Heart right ventricle (tissue), 16 donors: ENCODE measurements at places on chromosomes 16 and 17. TPM values are rescaled to one million over a fixed set of nuclear protein-coding genes. Genes with fewer than 3 reads are reported as not detected.

- DNase-seq, result no peak
These were observed 4.4 kb downstream of the KIF19 start for GRCh38 chr17:74330446-74330845.

CES3 gene
- 0.53 TPM for total RNA-seq

DNA sequence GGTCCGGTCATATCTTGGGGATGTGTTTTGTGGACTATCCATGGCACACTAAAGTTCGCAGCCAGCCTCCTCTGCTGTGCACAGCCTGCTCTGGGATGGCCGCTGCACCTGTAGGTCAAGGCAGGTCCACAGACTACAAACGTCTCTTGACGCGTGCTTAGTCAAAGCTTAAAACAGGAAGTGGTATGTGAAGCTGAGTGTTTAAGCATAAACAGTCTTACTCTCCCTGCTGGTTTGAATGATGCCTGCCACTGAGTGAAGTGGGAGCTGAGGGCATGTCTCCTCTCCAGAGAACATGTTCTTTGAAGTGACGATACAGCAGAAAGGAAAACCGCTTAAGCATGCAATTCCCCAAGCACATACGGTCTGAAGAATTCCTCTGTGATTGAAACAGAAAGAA, 365.6 kb downstream of the SLC39A11 start:
- no peak for DNase-seq

GRCh38 chr17:4543557-4544026, 11.6 kb downstream of the MYBBP1A start:
- DNase-seq, result no peak

TP53TG3C gene
- not detected for total RNA-seq

DNA sequence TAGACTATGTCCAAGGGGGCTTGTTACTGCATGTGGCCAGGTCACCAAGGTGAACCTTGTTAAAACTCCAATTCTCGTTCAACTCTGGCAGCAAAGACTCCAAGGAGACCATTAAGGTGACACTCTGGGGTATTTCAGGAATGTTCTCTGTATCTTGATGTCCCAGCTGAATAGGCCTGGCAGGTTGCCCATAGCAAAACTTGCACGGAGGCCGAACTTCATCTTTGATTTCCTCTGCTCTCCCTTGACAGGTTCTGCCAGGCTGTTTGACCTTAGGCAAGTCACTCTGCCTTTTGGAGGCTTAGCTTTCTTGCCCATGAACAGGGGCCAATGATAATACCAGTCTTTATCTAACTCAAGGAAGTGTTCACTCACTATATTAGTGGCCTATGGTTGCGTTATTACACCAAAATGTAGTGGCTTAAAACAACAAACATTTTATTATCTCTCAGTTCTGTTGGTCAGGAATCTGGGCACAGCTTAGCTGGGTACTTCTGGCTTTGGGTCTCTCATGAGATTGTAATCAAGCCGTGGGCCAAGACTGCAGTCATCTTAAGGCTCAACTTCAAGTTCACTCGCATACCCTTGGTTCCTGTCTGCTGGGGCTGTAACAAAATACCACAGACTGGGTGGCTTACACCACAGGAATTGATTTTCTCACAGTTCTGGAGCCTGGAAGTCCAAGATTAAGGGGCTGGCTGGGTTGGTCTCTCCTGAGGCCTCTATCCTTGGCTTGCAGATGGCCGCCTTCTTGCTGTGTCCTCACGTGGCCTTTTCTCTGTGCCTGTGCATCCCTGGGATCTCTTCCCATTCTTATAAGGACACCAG, 168.5 kb downstream of the UTP18 start:
- DNase-seq, result no peak

DNA sequence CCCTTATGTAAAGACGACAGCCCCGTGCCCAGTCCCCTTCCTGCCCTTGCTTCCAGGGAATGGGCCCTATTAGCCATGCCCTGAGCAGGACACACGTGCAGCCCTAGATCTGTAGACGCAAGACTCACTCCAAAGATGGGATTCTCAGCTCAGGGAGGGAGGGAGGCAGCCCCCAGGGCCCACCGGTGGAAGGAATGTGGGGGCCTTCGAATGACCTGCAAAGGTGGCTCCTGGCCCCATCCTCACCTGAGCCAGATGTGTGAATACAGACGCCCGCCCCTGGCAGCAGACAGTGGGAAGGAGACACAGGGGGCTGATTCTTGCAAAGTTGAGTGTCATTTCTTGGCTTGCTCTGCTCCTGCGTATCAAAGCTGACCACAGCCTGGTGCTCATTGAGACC, 47.8 kb downstream of the LITAF start:
- no peak for DNase-seq

DNA sequence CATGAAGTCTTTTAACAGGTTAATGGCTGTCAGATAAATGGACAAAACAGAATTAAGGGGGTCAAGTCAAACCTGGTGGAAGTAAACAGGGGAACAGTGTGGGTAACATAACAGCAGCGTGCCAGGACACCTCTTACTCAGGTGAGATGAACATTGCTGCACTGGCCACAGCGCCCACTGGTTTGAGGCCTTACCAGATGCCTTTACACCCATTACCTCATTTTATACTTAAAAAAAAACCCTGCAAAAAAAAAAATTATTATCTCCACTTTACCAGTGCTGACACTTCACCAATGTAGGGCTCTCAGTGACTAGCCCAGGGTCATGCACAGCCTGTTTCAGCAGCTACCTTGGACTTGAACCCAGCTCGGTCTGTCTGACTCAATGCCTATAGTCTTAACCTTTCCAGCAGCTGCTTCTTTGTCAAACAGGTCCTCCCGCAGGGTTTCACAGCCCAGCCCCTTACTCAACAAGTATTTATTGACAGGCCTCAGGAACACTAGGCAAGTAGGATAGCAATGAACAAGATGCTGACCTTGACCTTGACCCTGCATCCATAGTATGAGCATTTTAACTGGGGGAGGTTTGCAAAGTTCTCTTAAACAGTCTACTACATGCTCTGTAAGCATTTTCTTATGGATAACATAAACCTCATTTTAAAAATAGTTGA, 30.2 kb downstream of the CMTM3 start:
- DNase-seq, result no peak

- DNase-seq, result peak; percentile 18
These were observed 1.2 kb downstream of the USP7 start for GRCh38 chr16:8962393-8963009.

TAT gene
- not detected for total RNA-seq

- DNase-seq, result no peak
These were observed 622 bp upstream of the CCL16 start for GRCh38 chr17:35981908-35982330.

DNA sequence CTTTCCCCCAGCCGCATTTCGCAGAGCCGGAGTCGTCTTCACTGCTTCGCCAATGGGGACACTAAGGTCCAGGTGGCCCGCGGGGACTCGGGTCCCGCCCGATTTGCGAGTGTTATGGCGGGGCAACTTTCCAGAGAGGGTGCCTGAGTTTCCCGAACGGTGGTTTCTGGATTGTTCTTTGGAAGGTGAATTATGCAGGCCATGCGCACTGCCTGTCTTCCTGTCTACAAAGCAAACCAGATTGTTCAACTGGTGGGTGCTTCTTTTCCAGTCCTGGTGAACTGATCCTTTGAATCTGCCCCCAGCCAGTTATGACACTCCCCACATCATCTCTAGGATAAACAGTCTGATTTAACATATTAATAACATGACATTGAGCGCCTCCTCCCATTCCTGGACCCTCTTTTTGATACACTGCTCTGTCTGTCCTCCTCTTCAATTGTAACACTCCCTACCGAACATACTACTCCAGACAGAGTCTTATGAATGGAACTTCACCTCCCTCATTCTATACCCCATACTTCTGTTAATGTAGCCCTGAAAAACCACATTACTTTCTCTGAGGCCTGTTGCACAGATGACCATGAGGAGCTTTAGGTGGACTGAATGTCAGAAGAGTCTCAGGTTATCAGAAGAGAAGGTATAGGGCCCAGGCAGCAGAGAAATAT, 159.0 kb downstream of the RAB11FIP4 start:
- no peak for DNase-seq

DNA sequence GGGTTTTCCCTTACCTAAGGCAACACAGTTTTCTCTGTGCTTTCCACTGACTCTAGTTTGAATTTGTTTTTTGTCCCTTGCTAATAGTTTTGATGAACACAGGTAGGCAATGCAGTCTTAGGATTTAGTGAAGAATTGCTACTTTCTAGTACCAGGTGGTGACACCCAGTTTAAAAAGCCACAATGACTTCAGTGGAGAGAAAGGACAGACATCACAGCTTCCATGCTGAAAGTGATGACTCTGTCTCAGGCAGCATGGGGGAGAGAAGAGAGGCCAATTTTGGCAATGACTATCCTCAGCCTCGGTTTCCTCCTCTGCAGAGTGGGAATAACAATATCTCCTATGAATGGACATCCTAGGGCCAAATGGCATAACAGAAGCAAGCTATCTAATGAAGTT, 118.8 kb downstream of the AXIN2 start:
- no peak for DNase-seq

DNA sequence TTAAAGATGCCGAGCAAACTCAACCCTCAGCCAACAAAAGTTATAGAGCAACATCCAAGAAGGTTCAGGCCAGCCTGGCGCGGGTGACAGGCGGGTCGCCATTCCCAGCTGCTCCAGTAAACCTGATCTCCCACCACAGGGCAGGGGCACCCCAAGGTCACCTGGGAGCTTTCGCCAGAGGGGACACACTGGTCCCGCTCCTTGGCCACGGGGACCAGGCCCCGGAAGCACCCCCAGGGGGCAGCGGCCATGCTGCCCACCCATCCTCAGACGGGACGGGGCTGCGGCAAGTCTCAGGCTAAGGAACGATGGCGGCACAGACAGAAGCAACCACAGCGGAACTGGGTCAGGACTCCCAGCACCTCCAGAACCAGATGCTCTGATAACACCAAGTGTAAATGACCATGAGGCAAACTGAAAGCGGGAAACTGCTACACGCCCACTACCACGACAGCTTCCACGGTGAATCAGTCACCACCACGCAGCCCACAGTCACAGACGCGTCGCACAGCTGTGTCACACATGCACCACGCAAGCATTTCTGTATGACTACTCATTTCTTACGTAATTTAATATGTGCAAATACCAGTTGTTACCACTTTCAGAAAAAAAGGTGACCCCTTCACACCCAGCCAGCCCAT, 14.1 kb upstream of the CCDC154 start:
- no peak for DNase-seq

GRCh38 chr17:5533486-5534315, 47.3 kb downstream of the MIS12 start:
- DNase-seq, result no peak

DRC7 gene
- total RNA-seq, result not detected

- peak; percentile 66 for DNase-seq
These were observed 11.1 kb downstream of the LDHD start for GRCh38 chr16:75105306-75106061.

TLCD1 gene
- 1.1 TPM for total RNA-seq

SLC35G6 gene
- total RNA-seq, result not detected

XAF1 gene
- 21.2 TPM for total RNA-seq

DNA sequence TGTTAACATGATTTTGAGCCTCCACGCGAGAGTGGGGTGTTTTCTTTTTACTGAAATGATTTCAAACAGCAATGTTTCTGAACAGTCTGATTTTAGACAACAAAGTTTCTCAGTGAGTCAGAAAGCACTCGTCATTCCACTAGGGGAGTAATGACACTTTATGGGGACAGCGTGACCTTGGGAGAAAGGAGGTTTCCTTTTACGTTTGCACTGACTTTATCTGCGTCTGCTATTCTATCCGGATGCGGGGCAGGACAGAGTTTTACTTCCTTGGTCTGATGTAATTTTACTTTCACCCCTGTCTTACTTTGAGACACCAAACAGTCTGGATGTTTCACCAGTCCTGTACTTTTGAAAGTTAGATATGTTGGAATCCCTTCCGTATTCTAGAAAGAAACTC, 20.7 kb downstream of the SLC47A1 start:
- DNase-seq, result no peak

DNA sequence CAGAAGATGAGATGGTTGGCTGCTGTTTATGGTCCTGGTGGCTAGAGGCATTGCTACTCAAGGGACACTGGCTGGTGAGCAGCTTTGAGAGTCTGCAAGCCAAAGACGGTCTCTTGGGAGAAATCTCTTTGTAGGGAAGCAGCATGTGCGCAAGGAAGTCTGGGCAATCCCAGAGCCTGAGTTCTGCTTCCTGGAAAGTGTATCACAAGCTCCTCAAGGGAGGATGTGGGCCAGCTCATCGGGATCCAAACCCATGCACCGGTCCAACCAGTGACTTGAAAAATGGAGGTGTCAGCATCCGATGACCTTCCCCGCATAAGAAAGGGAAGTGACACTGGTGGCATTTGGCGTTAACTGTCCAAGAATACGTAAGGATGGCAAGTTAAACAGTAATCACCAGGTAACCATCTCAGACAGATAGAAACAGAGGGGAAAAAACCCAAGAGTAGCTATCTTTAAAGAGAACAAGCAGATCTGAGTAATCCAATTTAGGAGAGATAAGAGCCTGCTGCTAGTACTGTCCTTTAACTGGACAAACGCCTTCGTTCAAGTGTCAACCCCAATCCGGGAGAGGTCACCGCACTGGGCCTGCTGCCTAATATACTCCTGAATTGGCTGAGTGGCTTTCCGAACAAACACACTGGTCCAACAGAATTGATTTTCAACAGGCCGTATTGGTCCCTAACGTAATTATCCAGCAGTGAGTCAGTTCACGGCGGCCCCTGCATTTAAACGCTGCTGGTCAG, 303.0 kb upstream of the ZFHX3 start:
- peak; percentile 22 for DNase-seq

DNA sequence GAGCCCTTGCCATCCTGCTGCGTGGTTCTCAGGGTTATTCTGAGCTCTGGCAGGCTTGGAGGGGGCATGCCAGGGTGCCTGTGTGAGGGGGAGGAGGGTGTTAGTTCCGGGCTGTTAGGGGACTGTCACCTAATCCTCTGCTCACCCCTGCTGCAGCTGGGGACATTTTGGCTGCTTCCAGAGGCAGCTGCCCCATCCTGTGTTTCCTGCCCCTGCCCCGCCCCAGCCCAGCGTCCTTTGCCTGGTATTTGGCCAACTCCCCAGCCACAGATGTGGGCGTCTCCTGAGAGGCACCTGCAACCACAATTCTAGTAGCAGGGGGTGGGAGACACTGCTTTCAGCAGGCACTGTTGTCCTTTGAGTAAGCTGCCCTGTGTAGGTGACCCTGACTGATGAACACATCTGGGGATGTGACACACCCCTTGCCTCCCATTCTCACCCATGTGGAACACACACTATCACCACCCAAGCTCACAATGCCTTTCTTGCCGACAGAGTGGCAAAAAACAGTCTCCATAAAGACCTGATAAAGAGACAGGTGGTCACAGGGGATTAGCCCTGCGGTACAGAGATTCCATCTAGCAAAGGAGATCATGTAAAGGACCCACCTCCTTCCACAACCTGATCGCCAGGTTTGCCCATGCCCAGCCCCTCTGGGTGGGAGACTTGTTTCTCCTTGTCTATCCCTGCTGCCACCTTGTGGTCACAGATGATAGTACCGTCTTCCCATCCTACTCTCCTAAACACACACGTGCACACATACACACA, at the start of gene CHRNE:
Gene CHRNE (minus strand): TSS at position 48 of the 768 bp plus-strand sequence. CDS start 35 bp downstream, at position 13.
- DNase-seq, result no peak

SCO1 gene
- 29.0 TPM for total RNA-seq

- no peak for DNase-seq
These were observed 93.4 kb upstream of the GSE1 start for GRCh38 chr16:85519540-85520231.
